ENCODE measurements at places on chromosomes 16 and 17. TPM values are rescaled to one million over a fixed set of nuclear protein-coding genes. Genes with fewer than 3 reads are reported as not detected.

DNA sequence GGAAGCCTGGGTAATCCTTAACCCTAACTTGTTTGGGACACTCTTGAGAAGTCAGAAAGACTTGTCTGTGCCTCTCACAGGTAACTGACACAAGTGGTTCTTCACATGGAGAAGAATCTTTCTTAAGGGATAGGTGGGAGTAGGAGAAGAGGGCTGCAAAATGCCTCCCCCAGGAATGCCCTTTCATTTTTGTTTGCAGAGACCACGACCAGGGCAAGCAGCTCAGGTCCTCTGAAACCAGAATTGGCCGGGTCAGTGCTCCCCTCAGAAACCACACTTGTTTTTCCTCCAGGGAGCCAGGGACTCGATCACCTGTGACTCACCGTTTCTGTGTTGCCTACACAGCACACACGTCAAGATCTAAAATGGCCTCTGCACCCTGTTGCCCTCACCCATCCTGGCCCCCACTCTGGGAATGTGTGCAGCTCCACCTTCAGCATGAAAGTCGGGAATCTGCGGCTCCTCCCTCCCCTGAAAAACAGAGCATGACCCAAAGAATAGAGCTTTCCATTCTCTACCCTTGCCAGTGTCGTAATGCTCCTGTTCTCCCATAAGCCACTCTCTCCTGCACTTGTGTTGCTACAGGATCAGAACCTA, 36.1 kb downstream of the HNF1B start:
- DNase-seq: no peak

Gene MT1G
- total RNA-seq: 1.0 TPM

- no peak for DNase-seq
Measured at GRCh38 chr16:84236671-84237070, 3.1 kb downstream of the KCNG4 start.

Gene MYH1
- 2,943 TPM for total RNA-seq

Gene EMP2
- 22.7 TPM for total RNA-seq

- no peak for DNase-seq
Measured at GRCh38 chr16:48612611-48613010, 2.6 kb upstream of the N4BP1 start.

- DNase-seq: no peak
Measured at GRCh38 chr17:50057521-50057991, 1.6 kb downstream of the ITGA3 start.

DNA sequence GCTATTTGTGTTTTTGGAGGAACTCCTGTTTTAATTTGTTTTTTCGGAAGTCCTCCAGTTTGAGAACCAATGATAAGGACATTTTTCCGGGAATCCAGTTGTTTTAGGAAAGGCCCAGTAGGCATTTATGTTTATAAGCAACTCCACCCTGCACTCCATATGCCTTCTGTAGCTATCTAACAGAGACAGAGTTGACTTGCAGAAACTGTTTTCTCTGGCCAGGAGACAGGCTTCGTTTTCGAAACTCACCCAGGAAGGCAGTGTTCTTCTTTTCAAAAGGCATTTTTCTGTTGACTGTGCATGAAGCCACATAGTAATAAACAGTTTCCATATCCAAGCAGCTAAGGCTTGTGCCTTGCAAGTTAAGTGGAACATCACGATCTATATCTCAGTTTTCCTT, 587.1 kb downstream of the WWOX start:
- DNase-seq: no peak

DNA sequence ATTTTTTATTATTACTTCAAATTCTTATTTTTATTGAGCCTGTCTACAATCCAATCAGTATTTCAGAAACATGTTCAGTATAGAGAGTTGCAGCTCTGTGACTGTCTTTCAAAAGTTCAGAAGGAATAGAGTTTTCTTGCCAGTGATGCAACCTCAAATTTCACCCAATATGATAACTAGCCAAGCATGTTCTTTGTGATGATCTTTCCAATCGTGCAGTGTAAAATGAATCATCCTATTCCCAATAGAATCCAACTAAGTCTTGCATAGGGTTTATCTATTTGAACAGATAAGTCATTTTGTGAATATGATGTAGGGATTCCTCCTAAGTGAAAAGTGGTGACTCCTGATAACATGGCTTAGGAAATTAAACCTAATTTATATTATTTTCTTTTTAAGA, 937.8 kb downstream of the KCNJ2 start:
- DNase-seq: no peak

Gene NOS2
- 0.79 TPM for total RNA-seq

Measured in psoas muscle (tissue), 8 donors.